A549 treated with dexamethasone at 1 μM for 4 hours (cell line): ENCODE measurements at places on chromosomes 1 and 21. TPM values are rescaled to one million over a fixed set of nuclear protein-coding genes. Genes with fewer than 3 reads are reported as not detected.

Gene LAD1
- total RNA-seq: 0.90 to 2.2 TPM (median 1.4 TPM) in 5 replicates

Gene HRNR
- total RNA-seq: not detected in 5 replicates

Gene CGN
- 1.8 to 2.8 TPM (median 2.6 TPM) in 5 replicates for total RNA-seq

Gene KIF26B
- 0.05 to 0.15 TPM (median 0.09 TPM) in 5 replicates for total RNA-seq

Gene TUFT1
- 7.1 to 9.5 TPM (median 8.4 TPM) in 5 replicates for total RNA-seq

Gene OR2T11
- total RNA-seq: not detected in 5 replicates

Gene CELSR2
- 2.9 to 5.6 TPM (median 5.2 TPM) in 5 replicates for total RNA-seq

Gene TESK2
- 0.10 to 0.29 TPM (median 0.18 TPM) in 5 replicates for total RNA-seq

Gene TIPRL
- 31.5 to 35.4 TPM (median 32.7 TPM) in 5 replicates for total RNA-seq

Gene C1QTNF12
- total RNA-seq: 0.70 to 2.4 TPM (median 1.5 TPM) in 5 replicates

Gene DNAJC6
- total RNA-seq: 6.0 to 10.6 TPM (median 8.8 TPM) in 5 replicates

Gene EXTL2
- 5.8 to 7.9 TPM (median 7.2 TPM) in 5 replicates for total RNA-seq

Gene GJA9
- 0.05 to 0.06 TPM (median 0.05 TPM) in 3 of 5 replicates, not detected in the others for total RNA-seq

Gene MCOLN2
- total RNA-seq: 1.9 to 2.4 TPM (median 2.3 TPM) in 5 replicates

Gene C1orf226
- 0.64 to 0.92 TPM (median 0.76 TPM) in 5 replicates for total RNA-seq
